ENCODE measurements at places on chromosomes 5 and 9.

DNA sequence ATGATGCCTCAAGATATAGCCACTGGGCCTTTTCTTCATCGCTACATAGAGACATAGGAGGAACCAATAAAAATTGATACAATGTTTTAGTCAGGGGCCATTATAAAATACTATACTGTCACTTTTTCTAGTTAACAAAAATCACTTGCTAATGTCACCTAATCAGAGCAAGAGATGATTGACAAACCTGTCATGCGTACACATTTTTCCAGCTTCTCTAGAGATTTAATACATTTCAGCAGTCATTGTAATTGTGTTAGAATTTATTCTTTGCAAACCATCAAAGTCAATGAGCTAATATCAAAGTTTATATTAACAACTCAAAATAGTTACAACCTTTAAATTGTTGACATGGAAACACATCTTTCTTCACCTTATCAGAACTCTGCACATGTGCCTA, 513.6 kb upstream of the SEMA6A start:
- no peak for DNase-seq

DNA sequence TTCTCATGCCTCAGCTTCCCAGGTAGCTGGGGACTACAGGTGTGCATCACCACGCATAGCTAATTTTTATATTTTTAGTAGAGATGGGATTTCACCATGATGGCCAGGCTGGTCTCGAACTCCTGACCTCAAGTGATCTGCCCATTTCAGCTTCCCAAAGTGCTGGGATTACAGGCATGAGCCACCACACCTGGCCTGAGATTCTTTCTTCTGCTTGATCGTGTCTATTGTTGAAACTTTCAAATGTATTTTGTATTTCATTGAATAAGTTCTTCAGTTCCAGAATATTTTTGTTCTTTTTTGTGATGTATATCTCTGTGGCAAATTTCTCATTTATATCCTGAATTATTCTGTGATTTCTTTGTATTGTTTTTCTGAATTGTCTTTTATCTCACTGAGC, 1063.3 kb upstream of the WWC1 start:
- no peak for DNase-seq

- no peak for DNase-seq
Observed at GRCh38 chr9:92738661-92739081, 26.0 kb downstream of the BICD2 start.

GRCh38 chr5:149886060-149886459, 58.5 kb downstream of the PDE6A start:
- no peak for DNase-seq

DNA sequence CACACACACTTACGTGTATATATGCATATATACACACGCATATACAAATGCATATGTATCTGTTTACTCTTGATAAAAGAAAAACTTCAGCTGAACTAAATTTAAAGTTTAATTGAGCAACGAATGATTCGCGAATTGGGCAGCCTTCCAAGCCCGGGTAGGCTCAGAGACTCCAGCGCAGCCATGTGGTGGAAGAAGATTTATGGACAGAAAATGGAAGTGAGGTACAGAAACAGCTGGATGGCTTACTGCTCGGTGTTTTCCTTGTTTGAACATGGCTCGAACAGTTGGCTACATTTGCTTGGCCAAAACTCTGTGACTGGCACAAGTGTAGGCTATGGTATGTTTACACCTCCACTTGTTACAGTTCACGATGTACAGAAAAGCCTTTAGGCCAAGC, 239.3 kb upstream of the PRDM9 start:
- no peak for DNase-seq

GRCh38 chr5:138349852-138350562, 2.5 kb upstream of the KDM3B start:
- DNase-seq, result no peak

DNA sequence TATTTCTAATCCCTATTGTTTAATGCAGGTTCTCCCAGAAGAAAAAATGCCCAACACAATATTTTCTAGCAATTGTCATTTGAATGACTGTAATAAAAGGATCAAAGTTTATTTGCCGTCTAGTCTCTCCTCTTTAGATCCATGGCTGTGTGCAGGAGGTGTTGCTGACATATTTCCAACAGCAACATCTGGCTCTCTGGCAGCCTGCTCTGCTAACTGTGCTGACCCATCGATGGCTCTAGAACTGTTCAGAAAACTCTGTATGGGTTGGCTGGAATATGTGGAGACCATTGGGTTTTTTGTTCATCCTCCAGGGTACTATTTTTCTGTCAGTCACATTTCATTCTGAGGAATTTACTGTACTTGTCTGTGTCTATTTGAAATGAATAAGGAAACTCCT, 202.0 kb upstream of the SLC27A6 start:
- no peak for DNase-seq

DNA sequence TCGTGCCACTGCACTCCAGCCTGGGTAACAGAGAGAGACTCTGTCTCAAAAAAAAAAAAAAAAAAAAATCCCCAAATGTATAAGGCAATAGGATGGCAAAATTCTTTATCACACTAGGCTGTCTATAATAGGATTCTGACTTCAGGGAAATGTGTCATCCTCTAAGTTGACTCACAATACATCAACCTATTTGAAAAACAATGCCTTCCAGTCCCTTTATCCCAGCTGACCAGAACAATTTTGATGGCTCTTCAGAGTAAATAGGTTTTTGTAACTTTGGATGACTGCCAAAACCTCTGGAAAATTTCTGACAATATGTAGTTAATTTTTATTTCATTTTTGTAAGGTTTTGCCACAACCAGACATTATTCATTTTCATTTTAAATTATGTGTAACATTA, 184.1 kb downstream of the CCDC192 start:
- DNase-seq, result no peak

Data from stimulated activated CD4-positive, alpha-beta T cell treated with anti-CD3 and anti-CD28 coated beads, Interleukin-12 subunit alpha, Interleukin-12 subunit beta, amount 100 ng/mL, for 24 hours (primary cell).